ENCODE measurements at places on chromosomes 7 and 10. TPM values are rescaled to one million over a fixed set of nuclear protein-coding genes. Genes with fewer than 3 reads are reported as not detected.

DNA sequence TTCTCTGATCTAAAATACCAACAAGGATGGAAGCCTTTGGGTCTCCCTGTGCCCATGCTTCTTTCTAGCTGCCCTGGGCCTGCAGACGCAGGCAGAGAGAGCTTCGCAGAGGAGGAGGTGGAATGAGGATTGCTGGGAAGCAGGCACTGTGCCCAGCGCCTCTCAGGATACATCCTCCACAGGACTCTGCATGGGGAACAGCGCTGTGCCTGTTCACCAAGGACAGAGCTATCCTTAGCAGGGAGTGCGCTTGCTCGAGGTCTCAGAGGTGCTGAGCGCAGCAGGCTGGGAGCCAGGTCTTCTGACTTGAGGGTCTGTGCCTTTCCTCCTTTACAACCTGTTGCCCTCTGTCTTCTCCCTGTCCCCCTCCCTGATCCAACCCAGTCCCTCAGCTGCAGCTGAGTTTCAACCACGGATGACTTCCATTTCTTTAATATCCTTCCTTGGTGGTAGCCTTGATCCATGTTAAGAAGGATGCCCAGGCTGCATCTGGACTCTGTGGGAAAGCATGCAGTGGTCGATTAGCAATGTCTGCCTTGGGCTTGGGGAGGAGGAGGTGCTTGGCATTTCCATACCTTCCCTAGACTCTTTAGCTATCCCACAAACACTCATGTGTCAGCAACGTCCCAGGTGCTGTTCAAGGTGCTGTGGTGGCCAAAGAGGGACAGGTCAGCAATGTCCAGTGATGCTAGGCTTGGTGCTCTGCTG, 219.6 kb upstream of the GPR26 start:
- no peak for DNase-seq
- no peaks in the 10 kb centered on the region for H3K36me3 ChIP-seq
- H3K27ac ChIP-seq = no peak overlapping the region
- H3K4me1 ChIP-seq = no peaks in the 10 kb centered on the region
- H3K27me3 ChIP-seq = peaks cover 8% of the 10 kb centered on the region

GRCh38 chr10:80319318-80319717, 29.9 kb upstream of the MAT1A start:
- H3K27me3 ChIP-seq = peaks cover 5% of the 10 kb centered on the region
- no peaks in the 10 kb centered on the region for H3K36me3 ChIP-seq
- no peak for DNase-seq
- H3K4me3 ChIP-seq = no peak overlapping the region
- no peaks in the 10 kb centered on the region for H3K4me1 ChIP-seq
- no peak overlapping the region for H3K27ac ChIP-seq

DNA sequence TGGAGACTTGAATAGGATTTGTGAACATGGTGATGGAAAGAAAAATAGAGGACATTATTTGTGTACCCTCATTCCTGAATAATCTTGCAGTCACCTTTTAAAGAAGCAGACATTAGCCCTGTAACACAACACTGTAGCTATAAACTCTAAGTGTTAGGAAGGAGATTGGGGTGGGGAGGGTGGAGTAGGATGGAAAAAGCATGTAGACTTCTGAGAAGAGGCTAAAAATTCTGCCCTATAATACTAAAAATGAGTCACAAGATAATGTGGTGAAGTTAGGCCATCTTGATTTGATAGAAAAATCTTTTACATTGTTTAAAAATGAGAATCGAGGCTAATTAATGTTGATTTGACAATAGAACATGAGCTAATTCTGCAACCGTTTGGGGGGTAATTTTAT, 128.8 kb downstream of the LCOR start:
- H3K4me1 ChIP-seq = peaks cover 11% of the 10 kb centered on the region
- no peak for DNase-seq
- H3K27me3 ChIP-seq = no peaks in the 10 kb centered on the region
- H3K27ac ChIP-seq = peak overlapping the region; percentile 6
- H3K4me3 ChIP-seq = no peak overlapping the region

- H3K27me3 ChIP-seq = peaks cover 29% of the 10 kb centered on the region
- peaks cover 5% of the 10 kb centered on the region for H3K4me1 ChIP-seq
- H3K4me3 ChIP-seq = no peak overlapping the region
- no peaks in the 10 kb centered on the region for H3K36me3 ChIP-seq
- DNase-seq = no peak
These were observed 3.6 kb upstream of the CDH23 start for GRCh38 chr10:71392791-71393781.

DNA sequence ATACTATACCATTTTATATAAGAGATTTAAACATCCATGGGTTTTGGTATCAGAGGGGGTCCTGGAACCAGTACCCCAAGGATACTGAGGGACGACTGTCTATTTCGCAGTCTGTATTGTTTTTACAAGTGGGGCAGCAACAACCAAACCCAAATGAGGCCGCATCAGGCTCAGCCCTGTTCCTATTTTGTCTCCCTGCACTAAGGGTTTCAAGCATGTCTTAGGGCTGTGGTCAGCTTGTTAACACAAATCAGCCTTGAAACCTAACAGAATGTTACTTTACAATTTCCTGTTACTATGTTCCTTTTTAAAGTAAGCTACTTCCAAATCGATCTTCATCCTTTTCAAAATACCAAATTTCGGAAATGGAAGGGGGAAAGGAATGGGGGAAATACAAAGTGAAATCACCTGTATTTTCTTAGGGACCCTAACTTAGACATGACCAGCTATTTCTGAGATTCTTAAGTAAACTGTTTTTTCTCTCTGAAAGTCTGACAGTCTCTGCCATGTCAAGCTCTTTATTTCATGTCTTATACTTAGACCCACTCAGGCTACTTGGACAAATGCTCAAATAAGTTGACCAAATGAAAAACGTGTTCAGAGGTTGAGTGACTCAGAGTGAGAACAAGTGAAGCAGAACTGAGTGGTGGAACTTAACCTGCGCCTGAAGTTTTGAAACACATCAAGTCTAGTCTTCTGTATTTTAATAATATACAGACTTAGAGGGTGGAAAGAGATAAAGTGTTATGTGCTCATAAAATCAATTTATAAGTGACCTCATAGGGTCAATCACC, 75.8 kb downstream of the C1GALT1 start:
- peak overlapping the region; percentile 73 for H3K27ac ChIP-seq
- H3K4me3 ChIP-seq = no peak overlapping the region
- no peak for DNase-seq
- peaks cover 21% of the 10 kb centered on the region for H3K4me1 ChIP-seq
- no peaks in the 10 kb centered on the region for H3K27me3 ChIP-seq

- H3K36me3 ChIP-seq = no peaks in the 10 kb centered on the region
- no peak for DNase-seq
- H3K27ac ChIP-seq = no peak overlapping the region
- no peak overlapping the region for H3K4me3 ChIP-seq
- H3K27me3 ChIP-seq = no peaks in the 10 kb centered on the region
These were observed 175.6 kb downstream of the PLXNA4 start for GRCh38 chr7:132400561-132401142.

GRCh38 chr10:74078037-74078436, 72.6 kb downstream of the AP3M1 start:
- H3K4me1 ChIP-seq = peaks cover 44% of the 10 kb centered on the region
- H3K27ac ChIP-seq = peak overlapping the region; percentile 59
- H3K36me3 ChIP-seq = peaks cover 11% of the 10 kb centered on the region
- H3K27me3 ChIP-seq = no peaks in the 10 kb centered on the region
- no peak overlapping the region for H3K4me3 ChIP-seq

- no peaks in the 10 kb centered on the region for H3K27me3 ChIP-seq
- H3K36me3 ChIP-seq = peaks cover 70% of the 10 kb centered on the region
- H3K4me3 ChIP-seq = peak overlapping the region; percentile 71
- peaks cover 85% of the 10 kb centered on the region for H3K4me1 ChIP-seq
- peak; percentile 54 for DNase-seq
These were observed 14.9 kb downstream of the ZC3HAV1 start for GRCh38 chr7:139094596-139094995.

DNA sequence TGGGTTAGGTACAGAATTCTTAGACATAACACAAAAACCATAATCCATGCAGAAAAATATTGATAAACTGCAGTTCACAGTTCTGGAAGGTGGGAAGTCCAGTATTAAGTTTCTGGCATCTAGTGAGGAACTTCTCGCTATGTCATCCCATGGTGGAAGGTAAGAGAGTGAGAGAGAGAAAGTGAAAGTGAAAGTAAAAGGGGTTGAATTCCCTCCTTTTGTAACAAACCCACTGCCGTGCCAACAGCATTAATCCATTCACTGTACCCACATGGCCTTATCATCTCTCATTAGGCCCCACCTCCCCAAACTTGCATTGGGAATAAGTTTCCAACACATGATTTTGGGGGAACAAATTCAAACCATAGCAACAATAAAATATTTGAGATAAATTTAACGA, 17.1 kb downstream of the ZNF485 start:
- peak overlapping the region; percentile 34 for H3K4me3 ChIP-seq
- H3K27me3 ChIP-seq = no peaks in the 10 kb centered on the region
- peak overlapping the region; percentile 21 for H3K27ac ChIP-seq
- peaks cover 18% of the 10 kb centered on the region for H3K36me3 ChIP-seq
- peaks cover 19% of the 10 kb centered on the region for H3K4me1 ChIP-seq

DNA sequence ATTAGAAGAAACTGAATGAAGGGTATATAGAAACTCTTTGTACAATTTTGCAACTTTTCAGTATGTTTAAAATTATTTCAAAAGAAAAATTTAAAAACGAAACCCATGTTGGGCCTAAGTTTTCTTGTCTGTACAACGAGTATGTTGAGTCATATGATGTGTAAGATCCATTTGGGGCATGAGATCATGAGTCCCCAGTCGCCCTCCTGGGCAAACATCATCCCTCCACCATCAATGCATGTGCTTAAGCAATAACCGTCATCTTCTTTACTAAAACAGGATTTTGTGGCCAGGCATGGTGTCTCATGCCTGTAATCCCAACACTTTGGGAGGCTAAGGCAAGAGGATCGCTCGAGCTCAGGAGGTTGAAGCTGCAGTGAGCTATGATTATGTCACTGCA, 54.2 kb upstream of the CDCA7L start:
- peaks cover 2% of the 10 kb centered on the region for H3K4me1 ChIP-seq
- no peaks in the 10 kb centered on the region for H3K36me3 ChIP-seq
- H3K27me3 ChIP-seq = no peaks in the 10 kb centered on the region
- no peak overlapping the region for H3K4me3 ChIP-seq

DNA sequence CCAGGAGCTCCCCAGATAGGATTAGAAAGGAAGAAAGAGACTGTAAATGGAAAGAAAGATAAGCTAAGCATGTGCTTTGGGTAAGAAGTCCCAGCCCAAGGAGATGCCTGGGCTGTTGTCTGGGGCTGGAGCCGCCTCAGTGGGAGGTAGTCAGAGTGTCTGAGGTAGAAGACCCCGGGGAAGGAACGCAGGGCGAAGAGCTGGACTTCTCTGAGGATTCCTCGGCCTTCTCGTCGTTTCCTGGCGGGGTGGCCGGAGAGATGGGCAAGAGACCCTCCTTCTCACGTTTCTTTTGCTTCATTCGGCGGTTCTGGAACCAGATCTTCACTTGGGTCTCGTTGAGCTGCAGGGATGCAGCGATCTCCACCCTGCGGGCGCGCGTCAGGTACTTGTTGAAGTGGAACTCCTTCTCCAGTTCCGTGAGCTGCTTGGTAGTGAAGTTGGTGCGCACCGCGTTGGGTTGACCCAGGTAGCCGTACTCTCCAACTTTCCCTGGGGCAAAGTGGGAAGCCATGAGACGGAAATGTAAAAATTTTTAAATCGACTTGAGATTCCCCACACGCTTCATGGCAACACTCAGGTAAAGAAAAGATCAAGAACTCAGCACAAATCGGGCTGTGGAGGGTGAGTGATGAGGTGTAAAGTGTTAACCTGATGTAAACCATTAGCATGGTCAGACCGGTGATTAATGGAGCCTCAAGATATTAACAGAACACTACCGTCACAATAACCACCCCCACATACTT, 1.3 kb downstream of the HOXA1 start:
- H3K27ac ChIP-seq = no peak overlapping the region
- no peak overlapping the region for H3K4me3 ChIP-seq
- DNase-seq = no peak
- H3K27me3 ChIP-seq = peaks cover 70% of the 10 kb centered on the region

DNA sequence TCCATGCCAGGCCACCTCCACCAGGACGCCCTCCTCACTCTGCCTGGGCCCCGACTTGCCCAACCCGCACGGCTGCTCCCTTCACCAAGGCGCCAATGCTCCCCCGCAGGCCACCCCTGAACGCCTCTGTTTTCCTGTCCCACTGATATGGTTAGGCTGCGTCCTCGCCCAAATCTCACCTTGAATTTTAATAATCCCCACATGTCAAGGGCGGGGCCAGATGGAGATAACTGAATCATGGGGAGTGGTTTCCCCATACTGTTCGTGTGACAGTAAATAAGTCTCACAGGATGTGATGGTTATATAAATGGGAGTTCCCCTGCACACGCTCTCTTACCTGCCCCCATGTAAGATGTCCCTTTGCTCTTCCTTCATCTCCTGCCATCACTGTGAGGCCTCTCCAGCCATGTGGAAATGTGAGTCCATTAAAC, 29.8 kb downstream of the RSU1 start:
- H3K4me3 ChIP-seq = peak overlapping the region; percentile 59
- peaks cover 27% of the 10 kb centered on the region for H3K4me1 ChIP-seq
- no peaks in the 10 kb centered on the region for H3K27me3 ChIP-seq
- peak; percentile 81 for DNase-seq
- peaks cover 22% of the 10 kb centered on the region for H3K36me3 ChIP-seq

DNA sequence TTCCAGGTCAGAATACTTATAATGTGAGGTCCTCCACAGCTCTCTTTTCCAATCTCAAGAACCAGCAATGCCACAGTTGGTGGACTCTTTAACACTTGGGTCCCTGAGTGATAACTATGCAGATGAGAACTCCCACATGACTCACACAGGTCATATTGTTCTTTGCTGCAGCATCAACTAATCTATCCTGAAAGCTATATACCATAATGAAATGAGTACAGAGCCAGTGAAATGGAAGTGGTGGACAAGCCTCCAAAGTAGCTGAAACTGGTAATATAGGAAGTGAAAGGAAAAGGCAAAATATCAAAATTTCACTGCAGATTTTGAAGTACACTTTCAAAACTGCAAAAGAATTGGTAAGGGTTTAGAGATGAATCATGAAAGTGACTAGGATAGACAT, 45.6 kb downstream of the SORCS1 start:
- H3K27ac ChIP-seq = no peak overlapping the region
- H3K4me1 ChIP-seq = no peaks in the 10 kb centered on the region
- no peaks in the 10 kb centered on the region for H3K27me3 ChIP-seq
- no peaks in the 10 kb centered on the region for H3K36me3 ChIP-seq

GRCh38 chr10:26689399-26689798, 8.1 kb upstream of the PDSS1 start:
- H3K4me3 ChIP-seq = no peak overlapping the region
- no peaks in the 10 kb centered on the region for H3K36me3 ChIP-seq
- peaks cover 10% of the 10 kb centered on the region for H3K4me1 ChIP-seq
- no peak overlapping the region for H3K27ac ChIP-seq
- no peak for DNase-seq
- peaks cover 4% of the 10 kb centered on the region for H3K27me3 ChIP-seq

DNA sequence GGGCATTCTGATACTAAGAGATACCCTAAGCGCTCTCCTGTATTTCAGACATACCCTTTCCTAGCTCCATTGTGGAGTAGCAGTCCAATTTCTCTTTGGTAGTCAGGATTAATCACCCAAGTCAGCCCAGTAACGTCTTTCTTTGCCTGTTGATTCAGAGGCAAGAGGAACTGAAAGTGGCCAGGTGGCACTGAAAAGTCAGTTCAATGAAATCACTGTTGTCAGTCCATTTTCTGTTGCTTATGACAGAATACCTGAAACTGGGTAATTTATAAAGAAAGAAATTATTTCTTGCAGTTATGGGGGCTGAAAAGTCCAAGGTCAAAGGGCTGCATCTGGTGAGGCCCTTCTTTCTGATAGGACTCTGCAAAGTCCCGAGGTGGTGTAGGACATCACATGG, 40.2 kb downstream of the ANKRD61 start:
- no peak overlapping the region for H3K4me3 ChIP-seq
- H3K27me3 ChIP-seq = no peaks in the 10 kb centered on the region
- H3K4me1 ChIP-seq = no peaks in the 10 kb centered on the region
- DNase-seq = no peak
- no peaks in the 10 kb centered on the region for H3K36me3 ChIP-seq
- H3K27ac ChIP-seq = no peak overlapping the region

CYP2C19 gene
- total RNA-seq = 0.53 TPM

RBP3 gene
- not detected for total RNA-seq

TUBAL3 gene
- not detected for total RNA-seq

VIM gene
- 525 TPM for total RNA-seq

All from activated CD4-positive, alpha-beta memory T cell treated with anti-CD3 and anti-CD28 coated beads for 36 hours (primary cell).